Upper lobe of left lung (tissue), 6 donors: ENCODE measurements at places on chromosomes 1 and 21. TPM values are rescaled to one million over a fixed set of nuclear protein-coding genes. Genes with fewer than 3 reads are reported as not detected.

DNA sequence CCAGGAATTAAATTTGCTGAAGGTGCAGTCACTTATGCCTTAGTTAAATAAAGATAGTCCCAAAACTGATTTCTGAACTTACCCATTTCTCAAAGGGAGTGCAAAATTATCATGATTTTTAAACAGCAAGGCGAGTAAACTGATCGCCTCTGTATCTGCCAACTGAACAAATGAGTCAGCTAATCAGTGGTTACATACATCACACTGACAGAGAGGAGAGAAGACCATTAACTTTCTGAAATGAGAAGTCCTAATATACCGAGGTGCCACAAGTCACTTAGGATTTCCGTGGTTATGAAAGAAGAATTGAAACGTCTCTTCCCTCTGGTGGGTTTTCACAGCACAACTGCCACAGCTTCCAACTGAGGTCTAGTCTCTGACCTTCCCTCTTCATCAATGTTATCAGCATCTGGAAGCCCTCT lies 400.7 kb downstream of the SMYD3 start:
- no peak for DNase-seq

The KCNH1 gene
- total RNA-seq: not detected

- no peak for DNase-seq
Measured at GRCh38 chr21:41008974-41009373, 159.0 kb upstream of the BACE2 start.

GRCh38 chr1:33338440-33339211 lies 17.7 kb upstream of the A3GALT2 start:
- DNase-seq: peak; percentile 90

The SERINC2 gene
- total RNA-seq: 36.7 TPM

DNA sequence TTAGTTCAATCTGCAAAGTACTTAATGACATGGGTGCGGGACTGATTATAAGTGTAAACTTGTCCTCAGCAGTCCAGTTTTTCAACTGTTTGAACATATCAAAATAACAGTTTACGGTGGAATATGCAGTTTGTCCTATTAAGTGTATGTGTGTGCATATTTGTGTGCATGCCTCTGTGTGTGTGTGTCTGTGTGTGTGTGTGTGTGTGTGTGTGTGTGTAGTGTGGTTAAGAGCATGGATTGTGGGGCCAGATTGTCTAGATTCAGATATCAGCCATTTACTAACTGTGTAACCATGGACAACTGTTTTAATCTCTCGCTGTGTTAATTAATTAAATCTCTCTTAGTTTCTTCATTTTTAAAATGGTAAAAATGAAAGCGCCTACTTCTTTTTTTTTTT lies 39.0 kb downstream of the NEXN start:
- DNase-seq: no peak

The FAM72A gene
- not detected for total RNA-seq

DNA sequence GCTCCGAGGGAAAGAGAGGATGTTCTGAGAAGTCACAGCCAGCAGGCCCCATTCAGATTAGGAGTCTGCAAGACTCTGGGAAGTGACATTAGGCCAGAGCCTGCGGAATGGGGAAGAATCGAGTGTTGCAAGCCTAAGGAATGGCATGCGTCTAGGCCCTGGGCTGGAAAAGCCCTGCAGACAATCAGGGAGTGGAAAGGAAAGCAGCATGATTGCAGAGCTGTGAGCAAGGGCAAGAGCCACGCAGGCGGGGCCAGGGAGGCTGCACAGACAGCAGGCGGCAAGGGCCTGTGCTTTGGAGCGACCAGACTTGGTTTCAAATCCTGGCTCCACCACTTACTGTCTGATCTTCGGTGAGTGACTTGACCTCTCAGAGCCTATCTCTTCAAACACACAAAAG lies 118.2 kb downstream of the RRAGC start:
- no peak for DNase-seq

- no peak for DNase-seq
Measured at GRCh38 chr1:172448995-172449584, 5.2 kb upstream of the PIGC start.

The RNU1-4 gene
- under 0.01 TPM for total RNA-seq

DNA sequence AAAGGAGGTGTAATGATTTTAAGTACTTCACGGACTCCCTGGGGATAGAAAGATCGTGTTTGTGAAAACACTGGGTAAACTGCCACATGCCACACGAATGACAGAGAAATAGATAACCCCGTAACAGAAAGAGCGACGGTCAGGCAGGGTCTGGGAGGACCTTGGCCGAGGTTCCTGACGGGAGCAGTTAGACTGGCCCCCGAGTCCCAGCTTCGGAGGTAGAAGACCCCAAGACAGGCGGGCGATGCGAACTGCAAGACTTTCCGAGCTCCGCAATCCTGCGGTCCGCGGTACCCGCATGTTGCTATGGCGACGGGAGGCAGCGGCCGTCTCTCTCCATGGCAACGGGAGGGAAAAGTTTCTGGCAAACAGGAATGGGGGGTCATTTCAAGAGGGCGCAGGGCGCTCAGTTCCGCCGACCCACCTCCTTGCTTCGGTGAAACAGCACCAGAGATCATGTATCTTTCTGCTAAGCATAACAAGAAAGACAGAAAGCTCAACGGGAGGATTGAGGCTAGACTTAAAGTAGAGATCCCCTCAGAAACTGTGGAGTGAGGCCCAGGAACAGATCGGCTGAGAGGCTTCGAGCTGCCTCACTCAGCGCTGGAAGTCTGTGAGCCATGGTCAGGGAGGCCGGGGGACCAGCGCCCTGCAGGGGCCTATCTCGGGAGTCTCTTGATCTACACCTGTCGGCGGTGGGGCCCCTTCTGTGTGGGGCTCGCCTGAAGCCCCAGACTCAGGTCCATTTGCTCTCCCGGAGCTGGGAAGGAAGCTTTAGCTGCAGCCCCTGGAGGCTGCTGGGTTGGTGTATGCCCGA lies 685 bp upstream of the SYT6 start:
- no peak for DNase-seq

The SPRR3 gene
- not detected for total RNA-seq

DNA sequence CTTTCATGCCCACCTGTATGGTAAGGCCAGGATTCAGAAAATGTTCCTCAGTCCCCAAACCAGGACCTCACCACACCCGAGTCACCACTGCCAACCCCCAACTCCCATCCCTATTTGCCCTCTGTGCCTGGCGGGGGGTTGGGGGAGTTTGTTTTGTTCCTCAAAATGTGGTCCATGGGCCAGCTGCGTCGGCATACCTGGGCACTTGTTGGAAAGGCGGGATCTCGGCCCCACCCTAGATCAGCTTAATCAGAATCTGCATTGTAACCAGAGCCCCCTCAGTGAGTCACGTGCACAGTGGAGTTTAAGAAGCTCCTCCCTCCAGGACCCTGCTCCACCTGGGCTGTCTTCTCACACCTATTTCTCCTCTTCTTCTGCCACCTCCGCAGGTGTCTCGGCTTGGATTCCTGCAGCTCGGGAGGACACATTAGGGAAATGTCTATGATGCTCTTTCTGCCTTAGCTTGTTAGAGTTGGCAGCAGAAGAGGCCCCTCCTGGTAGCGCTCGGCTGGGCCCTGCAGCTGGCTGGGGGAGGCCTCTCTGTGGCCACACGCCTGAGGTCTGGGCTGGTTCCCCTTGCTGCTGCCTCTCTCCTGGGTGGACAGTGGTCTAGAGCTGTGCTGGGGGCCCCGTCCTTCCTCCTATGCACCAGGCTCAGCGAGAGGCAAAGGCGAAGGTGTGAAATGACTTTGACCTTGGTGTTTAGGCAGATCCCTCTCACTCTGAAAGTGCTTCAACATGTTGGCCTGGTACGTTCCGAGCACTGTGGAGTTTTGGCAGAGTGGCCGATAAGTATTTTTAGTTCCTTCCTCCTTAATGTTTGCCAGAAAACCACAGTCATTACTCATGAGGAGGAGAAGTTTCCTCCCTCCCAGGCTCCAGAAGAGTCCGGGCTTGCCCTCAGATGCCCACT lies 41.8 kb upstream of the CAMTA1 start:
- peak; percentile 80 for DNase-seq

The HES3 gene
- total RNA-seq: not detected

DNA sequence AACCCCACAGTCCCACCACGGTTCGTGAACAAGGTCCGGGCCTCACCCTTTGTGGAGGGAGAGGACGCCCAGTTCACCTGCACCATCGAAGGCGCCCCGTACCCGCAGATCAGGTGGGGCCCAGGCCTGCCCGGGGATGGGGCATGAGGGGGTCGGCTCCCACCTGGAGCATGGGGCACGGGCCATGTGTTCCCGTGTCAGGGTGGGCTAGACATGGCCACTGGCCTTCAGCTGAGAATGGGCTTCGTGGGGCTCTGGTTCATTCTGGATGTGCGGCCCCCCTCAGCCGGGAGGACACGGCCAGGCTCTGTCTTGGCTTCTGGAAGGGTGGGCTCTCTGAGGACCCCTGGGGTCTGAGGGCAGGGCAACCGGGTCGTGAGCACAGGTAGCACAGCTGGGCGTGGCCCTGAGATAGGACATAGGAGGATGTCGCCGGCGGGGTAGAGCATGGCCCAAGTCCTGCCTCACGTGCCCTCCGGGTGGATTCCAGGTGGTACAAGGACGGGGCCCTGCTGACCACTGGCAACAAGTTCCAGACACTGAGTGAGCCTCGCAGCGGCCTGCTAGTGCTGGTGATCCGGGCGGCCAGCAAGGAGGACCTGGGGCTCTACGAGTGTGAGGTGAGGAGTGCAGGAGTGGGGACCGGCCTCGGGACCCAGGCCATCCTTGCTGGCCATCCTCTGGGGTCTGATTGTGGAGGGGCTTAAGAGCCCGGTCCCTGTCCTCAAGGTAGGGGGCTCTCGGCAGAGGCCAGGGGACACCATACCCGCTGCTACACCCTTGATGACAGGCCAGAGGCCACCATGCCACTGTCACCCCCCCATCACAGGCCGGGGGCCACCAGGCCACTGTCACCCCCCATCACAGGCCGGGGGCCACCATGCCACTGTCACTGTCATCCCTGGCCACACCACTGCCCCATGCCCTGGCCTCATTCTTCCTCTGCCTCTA lies 55.5 kb downstream of the TRIM11 start:
- peak; percentile 69 for DNase-seq

DNA sequence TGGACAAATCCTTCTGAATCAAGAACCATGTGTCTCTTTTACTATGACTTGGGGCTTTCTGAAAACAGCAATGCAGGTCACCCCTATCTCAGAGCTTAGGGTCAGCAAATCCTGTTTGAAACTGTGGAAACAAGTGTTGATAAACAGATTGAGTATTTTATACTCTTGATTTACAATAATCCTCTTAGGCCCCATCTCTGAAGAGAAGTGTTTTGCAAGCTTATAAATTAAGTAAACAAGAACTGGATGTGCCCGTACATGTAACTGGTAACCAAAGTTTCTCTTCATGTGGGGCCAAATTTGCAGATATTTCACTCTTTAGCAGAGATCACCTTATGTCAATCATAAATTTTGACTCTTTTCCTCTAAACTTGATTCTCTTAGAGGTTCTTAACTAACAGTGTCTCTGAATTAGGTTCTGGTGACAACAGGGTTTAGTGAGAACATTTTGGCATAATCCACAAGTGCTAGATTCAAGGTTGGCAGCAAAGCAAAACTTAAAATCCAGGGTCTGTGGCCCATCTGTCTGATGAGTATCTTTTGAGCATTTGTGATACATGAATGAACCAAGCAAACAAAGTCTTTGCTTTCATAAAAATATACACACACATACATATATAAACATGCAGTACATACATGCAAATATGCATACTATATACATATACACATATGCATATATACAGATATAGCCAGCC lies 183.0 kb upstream of the HOOK1 start:
- no peak for DNase-seq

- no peak for DNase-seq
Measured at GRCh38 chr1:96882096-96882495, 160.5 kb downstream of the PTBP2 start.

The FLG2 gene
- total RNA-seq: not detected

DNA sequence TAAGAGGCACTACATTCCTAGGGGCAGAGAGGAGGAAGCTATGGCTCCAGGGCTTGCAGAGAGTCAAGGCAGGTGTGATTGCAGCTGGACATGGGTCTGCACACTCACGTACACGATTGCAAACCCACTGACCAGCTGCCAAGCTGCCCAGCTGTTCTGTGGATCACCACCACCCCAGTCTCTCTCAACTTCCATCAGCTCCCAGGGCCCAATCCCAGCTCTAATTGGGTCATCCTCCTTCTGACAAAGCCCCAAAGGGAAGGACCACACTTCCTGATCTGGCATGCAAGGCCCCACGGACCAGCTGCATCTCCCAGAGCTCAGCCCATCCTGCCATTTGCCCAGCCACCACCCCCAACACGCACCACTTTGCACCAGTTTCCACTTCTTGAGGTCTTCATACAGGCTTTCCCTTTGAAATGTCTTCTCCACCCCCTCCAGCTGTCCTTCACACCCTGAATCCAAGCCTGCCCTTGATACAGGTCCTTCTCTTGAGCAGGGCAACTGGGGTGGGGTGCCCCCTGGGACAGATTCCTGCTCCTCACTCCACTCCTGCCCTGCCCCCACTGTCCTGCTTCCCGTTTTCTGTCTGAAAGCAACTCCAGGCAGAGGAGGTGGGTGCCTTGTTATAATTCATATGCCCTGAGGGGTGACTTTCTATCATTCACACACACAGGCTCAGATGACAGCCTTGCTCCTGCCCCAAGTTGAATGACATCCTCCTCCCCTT lies 179.4 kb upstream of the EDN2 start:
- DNase-seq: no peak

The CFHR3 gene
- 0.61 TPM for total RNA-seq

- DNase-seq: peak; percentile 12
Measured at GRCh38 chr1:29810121-29811120, 574.1 kb downstream of the PTPRU start.

The HMGN1 gene
- 90.1 TPM for total RNA-seq

The LRRC3 gene
- 3.1 TPM for total RNA-seq

The PDPN gene
- 50.8 TPM for total RNA-seq

GRCh38 chr1:167826127-167826526 lies 87.8 kb downstream of the ADCY10 start:
- no peak for DNase-seq

- no peak for DNase-seq
Measured at GRCh38 chr1:18417316-18418269, 63.1 kb upstream of the KLHDC7A start.

The CD2 gene
- total RNA-seq: 23.5 TPM

GRCh38 chr1:164560121-164560541 lies 1.1 kb downstream of the PBX1 start:
- DNase-seq: no peak

The EXTL1 gene
- total RNA-seq: 0.20 TPM

- DNase-seq: no peak
Measured at GRCh38 chr1:82045221-82045620, 244.5 kb downstream of the ADGRL2 start.

- DNase-seq: no peak
Measured at GRCh38 chr1:115640384-115640783, 1.4 kb upstream of the VANGL1 start.

GRCh38 chr1:18697541-18697940 lies 66.9 kb downstream of the PAX7 start:
- no peak for DNase-seq

- no peak for DNase-seq
Measured at GRCh38 chr1:201655910-201656309, 117.0 kb downstream of the NAV1 start.

The INSRR gene
- total RNA-seq: not detected

GRCh38 chr1:171566467-171566866 lies 55.6 kb upstream of the MYOCOS start:
- DNase-seq: no peak
